ENCODE measurements at places on chromosomes 11 and 22. TPM values are rescaled to one million over a fixed set of nuclear protein-coding genes. Genes with fewer than 3 reads are reported as not detected.

DNA sequence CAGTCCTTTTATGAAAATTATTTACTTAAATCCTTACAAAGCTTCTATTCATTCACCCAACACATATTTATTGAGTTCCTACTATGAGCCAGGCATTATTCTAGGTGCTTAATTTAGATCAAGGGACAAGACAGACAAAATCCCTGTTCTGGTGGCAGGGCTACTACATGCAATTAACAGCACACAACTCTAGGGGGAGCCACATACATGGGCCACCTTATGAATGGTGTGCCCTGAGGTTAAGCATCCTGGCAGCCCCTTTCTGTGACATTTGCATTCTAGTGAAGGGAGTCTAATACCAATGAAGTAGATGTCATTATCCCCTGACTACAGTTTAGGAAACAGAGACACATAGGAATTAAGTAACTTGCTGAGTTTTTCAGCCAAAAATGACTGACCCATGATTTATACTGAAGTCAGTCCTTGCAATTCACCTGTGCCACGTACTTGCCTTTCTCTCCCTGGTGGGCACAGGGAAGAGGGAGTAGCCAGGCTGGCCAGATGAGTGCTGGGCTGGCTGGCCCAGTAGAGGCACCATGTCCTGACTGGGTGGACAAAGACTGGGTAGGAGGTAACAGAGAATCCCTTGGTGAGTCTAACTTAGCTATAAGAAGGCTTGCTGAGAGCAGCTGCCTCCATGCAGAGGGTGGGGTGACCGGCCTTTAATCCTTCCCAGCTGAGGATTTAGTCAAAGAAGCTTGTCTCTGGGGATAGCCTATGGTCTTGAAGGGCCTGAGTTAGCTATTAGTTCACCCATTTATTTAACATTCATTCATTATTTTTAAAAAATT, 52.0 kb upstream of the ELF5 start:
- DNase-seq, result no peak

GRCh38 chr11:134760299-134760698, 348.3 kb upstream of the B3GAT1 start:
- no peak for DNase-seq

DNA sequence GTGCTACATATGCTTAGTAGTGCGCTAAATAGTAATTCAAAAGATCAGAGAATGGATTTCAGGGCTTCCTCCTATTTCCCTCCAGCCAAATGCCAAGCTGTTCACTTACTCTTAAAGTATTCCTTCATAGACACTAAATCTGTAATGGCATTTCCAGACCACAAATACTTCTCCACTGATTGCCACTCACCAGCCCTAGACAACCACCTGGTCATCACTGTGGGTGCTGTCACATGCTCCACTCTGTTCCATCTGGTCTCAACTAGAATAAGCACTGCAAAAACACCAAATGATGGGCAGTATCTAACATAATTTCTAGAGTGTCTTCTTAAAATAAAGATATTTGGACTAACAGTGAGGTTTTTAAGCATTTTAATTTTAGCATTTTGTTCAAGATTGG, 341.3 kb downstream of the AASDHPPT start:
- DNase-seq, result no peak

DNA sequence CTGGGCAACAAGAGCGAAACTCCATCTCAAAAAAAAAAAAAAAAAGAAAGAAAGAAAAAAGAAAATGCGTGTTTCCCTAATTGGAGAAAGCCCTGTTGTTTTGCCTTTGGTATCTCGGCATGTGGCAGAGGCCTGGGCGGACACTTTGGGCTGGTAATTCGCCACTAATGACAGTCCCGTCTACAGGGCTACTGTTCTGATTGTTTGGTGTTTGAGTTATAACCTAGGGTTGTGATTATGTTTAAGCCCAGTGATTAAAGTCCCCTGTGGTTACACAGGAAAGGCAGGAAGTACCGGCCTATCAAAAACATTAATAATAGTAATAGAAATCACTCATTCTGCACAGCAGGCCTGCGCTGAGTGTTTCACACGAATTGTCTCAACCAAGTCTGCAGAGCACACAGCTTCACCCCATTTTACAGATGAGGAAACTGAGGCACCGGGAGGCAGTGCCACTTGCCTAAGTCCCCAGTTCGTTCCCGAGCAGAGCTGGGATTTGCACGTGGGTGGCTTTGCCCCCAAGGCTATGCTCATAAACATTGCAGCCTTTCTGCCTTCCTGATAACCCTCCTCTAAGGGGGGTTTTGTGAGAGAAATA, 39.1 kb upstream of the GRAMD4 start:
- DNase-seq, result peak; percentile 54

The KLHL35 gene
- total RNA-seq, result 0.68 TPM

Data from Right ventricle myocardium inferior (tissue), 1 donor.